ENCODE measurements at places on chromosomes 2 and 18.

DNA sequence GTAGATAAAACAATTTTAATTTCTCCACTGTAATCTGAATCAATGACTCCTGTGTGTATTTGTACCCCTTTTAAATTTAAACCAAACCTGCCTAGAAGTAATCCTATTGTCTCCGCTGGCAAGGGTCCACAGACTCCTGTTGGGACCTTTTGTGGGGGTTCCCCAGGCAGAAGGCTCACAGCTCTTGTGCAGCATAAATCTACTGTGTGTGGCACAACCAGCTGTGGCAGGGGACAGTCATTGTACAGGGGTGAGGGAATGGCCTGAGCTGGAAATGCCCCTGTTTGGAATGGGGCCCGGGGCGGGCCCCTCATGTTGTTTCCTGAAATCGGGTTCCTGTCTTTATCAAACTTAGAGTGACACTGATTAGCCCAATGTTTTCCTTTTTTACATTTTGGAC lies 318.2 kb upstream of the FAM98A start:
- DNase-seq = no peak

GRCh38 chr2:12051831-12052230 lies 305.4 kb downstream of the LPIN1 start:
- DNase-seq = no peak

DNA sequence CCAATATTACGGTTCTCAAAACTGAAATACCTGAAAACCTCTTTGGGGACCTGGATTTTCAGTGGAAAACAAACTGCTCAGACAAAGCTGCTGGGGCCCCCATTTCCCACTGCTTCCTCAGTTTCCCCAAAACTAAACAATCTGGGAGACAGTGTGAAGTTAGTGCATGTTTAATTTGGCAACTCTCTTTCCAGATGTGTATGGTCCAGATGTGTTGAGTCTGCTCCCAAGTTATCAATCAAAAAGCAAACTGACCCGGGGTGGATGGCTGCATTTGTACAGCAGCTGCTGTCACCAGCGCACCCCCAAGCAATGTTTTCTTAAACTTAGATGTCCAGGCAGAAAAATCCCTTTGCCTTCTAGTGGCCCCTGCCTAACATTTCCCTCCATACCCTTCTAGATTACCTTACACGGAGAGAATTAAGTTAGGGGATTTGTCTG lies 136.9 kb downstream of the COPS8 start:
- no peak for DNase-seq

DNA sequence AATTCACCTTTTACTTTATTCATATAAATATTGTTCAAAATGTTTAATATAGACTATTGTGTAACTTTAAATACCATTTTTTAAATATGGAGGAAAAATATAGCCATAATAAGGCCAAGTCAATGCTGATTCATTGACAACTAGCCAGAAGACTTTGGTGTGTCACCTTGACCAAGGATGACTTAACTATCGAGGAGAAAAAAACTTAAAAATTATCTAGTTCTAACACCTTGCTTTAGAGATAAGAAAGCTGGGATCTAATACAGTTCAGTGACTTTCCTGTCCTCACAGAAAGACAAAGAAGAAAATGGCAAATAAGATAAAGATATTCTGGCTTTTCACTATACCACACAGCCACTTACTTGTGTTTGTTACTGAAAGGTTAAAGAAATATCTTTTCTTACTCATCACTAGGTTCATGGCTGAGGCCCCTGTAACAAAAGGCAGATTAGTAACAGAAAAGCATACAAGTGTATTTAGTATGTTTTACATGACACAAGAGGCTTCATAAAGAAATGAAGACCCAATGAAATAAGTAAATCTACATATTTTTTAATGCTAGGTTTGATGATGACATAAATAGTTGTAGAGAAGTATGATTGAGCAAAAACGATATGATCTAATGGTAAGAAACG lies 65.9 kb upstream of the LRRTM1 start:
- DNase-seq = no peak

- DNase-seq = no peak
Observed at GRCh38 chr2:110876167-110876999, 144.0 kb downstream of the ACOXL start.

- no peak for DNase-seq
Observed at GRCh38 chr2:120305296-120305695, 40.6 kb upstream of the INHBB start.

DNA sequence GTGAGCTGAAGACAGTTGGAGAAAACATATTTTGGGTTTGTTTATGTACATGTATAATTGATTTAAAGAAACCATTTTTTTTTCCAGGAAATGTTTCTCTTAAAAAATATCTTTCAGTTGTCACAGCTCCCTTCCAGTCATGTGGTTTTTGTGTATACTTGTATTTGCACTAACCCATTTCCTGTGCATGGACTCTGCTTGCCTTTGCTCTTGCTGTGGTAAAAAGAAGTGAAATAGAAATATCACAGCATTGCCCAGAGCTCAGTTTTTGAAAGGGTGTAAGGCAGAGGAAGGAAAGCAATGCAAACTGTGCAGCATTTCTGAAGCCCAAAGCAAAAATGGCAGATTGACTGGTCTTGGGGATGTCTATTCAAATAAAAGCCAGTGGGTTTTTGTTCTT lies 10.4 kb upstream of the DOCK10 start:
- DNase-seq = no peak

GRCh38 chr2:234178330-234179030 lies 128.0 kb downstream of the SPP2 start:
- no peak for DNase-seq

DNA sequence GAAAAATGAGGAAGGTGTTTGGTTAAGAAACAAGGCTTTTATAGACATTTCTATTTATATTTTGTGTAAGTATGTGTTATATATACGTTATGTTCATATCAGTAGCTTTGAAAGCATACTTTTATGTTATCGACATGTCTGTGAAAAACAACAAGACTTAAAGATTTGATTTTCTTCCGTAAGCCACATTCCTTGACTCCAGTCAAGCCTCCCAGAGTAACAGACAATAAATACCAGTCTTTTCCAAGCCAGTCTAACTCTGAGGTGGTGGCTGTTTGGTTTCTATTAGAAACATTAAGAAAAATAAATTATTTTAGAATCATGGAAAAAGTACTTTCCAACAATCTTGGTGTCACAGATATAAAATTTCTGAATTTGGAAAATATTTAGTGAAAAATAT lies 16.3 kb upstream of the ITGAV start:
- no peak for DNase-seq

DNA sequence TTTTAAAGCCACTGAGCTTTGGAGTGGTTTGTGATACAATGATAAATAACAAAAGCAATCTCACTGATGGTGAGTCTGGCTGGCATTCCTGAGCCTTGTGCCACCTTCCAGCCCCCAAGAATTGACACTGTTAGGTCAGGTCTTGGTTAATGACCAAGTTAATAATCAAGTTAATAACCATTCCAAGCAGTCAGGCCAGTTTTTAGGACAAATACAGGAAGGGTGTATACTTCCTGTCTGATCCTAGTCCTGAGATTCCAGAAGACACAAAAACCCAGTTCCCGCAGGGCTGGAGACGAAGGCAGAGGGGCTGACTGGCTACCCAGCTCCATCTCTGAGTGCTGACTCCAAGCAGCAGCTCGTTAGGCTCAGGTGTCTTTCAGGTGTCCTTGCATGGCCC lies 74.6 kb upstream of the LAPTM4A start:
- DNase-seq = no peak

DNA sequence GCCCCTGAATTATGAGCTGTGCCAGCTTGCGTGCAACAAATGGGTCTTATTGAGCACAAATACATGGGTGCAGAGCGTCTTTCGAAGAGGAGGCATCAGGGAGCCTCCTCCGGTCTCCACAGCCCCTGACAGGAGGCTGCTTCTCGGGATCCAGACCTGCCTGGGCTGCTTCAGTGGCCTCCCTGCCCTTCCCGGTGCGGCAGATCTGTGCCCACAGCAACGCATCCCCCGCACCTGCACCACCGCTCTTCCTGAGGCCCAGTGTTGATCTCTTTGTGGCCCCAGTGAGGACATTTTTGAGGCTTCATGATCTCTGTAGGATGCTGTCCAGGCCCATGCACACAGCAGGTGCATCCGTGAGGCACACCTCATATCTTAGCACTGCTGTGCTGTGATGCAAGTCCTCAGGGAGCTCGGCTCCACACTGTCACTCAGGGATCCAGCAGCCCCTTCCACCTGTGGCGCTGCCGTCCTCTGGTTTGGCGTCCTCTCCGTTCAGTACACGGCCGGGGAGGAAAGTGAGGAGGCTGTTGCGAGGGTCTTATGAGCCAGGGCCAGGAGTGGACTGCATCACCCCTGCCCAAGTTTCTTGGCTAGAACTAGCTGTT lies 17.4 kb downstream of the RTP5 start:
- no peak for DNase-seq

DNA sequence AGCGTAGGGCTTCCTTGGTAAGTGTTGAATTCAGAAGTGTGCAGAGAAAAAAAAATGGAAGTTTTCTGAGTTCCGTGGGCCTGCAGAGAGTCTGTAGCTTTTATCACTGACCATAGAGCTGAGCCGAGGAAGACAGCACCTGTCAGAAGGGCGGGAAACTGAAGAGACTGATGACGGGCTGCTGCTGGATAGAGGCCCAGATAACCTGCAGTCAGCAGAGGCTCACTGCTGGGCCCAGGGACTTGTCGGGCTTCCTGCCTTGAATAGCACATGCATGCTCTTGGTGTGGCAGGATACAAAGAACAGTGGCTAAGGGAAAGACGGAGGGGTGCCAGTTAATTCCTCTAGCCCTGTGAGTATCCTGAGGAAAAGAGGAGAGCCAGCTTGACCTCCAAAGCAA lies 166.4 kb downstream of the MGAT5 start:
- no peak for DNase-seq

GRCh38 chr18:22827741-22828140 lies 105.4 kb upstream of the RBBP8 start:
- DNase-seq = no peak

DNA sequence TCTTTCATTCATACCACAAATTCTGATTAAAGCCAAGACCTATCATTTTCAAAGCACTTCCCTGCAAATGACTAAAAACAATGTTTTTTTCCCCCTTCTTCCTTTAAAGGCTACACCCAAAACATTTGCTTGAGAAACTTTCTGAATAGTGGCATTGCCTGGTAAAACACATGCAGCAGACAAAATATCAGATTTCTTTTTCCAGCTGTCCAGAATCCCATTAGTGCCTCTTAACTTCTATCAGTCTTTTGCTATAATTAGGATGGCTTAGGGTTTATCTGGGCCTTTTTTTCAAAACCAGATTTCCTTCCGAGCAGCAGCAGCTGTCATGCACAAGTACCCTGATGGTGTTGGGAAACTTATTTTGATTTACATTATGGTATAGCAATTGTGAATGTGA lies 50.6 kb downstream of the ALPK2 start:
- no peak for DNase-seq

- DNase-seq = no peak
Observed at GRCh38 chr2:96556441-96557330, 20.1 kb downstream of the ARID5A start.

DNA sequence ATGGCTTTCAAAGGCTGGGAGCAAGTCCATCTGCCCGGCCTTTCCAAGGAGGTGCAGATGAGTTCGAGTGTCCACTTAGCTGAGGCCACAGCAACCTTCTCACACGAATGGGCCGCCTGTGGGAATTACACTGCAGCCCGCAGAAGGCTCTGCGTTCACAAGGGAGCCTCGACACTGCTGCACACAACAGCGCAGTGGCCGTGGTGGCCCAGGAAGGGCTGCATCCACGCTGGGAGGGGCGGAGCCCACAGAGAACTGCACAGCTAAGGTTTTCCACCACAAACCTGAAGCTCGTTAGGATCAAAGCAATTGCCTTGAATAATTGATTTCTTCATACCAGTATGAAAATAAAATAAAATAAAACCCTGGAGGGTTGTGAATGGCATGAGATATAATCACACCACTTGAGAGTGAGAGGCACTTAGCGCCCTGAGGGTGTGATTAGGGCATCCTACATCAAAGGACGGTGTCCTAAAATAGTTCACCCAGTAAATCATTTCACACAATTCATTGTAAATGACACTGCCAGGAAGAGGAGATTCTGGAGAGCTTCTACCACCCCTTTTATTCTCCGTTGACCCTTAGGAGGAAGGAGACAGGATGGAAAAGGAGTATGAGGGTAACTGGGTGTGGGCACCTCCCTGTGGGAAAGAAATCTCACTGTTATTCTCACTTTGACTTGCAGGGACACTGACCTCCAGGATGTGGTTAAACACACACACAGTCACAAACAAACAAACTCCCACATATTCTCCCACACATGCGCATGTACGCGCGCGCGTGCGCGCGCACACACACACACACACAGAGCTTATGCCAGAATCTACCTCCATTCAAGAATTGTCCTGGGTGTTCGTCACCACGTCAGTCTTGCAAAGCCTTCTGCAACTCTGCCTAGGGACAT lies 256.6 kb upstream of the ID2 start:
- DNase-seq = peak; percentile 12

DNA sequence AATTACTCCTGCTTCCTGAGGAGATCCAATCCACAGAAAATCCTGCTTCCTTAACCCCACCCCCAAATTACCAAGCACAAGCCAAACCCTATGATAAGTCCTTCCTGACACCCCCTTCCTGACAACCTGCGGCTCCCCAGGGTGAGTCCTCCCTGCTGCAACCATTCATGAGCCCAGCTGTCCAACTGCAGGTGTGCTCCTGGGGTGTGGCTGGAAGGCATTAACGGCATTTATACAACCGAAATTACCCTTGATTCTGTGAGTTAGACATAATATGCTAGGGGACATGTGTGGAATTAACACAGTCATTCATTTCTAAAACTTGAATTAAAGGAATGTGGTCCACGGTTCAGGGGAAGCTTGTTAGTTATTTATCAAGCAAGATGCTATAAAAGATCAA lies 119.0 kb upstream of the ALKAL2 start:
- no peak for DNase-seq

DNA sequence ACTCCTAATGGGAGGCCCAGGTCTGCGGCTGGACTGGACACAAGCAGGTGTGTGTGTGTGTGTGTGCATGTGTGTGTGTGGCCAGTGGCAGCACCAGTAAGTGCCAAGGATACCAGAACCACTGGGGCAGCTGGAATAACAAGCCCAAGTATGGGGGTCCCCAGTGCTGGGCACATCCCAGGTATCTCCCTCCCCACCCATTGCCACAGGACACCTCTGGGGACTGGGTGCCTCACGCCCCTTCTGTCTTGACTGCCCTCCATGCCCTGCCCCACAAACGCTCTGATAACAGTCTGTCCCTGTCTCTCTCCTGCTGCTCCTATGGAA lies 9.0 kb downstream of the SPEG start:
- DNase-seq = no peak

GRCh38 chr2:134304394-134305108 lies 50.7 kb downstream of the MGAT5 start:
- no peak for DNase-seq

GRCh38 chr2:98730707-98731040 lies 258 bp downstream of the MGAT4A start:
- peak; percentile 68 for DNase-seq
